ENCODE measurements at places on chromosomes 6 and 20.

DNA sequence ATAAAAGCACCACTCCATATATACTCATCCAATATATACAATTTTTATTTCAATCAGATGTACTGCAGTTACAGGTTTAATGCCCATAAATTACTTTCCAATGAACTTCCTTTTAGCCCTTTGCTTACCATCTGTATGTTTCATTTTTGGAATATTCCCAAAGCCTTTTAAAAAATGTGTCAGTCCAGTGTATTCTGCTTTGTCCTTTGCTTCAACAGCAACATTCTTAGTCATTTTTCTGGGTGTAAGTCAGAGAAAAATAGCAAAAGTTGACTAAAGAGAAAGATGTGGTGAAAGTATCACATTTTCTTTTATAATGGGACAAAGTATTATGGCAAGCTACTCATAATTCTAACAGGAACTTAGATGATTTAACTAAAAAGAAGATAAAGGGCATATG is 15.2 kb downstream of the DSE start:
- DNase-seq = no peak

DNA sequence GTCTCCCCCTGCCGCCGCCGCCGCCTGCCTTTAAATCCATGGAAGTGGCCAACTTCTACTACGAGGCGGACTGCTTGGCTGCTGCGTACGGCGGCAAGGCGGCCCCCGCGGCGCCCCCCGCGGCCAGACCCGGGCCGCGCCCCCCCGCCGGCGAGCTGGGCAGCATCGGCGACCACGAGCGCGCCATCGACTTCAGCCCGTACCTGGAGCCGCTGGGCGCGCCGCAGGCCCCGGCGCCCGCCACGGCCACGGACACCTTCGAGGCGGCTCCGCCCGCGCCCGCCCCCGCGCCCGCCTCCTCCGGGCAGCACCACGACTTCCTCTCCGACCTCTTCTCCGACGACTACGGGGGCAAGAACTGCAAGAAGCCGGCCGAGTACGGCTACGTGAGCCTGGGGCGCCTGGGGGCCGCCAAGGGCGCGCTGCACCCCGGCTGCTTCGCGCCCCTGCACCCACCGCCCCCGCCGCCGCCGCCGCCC is 474 bp downstream of the CEBPB start:
- DNase-seq = no peak

DNA sequence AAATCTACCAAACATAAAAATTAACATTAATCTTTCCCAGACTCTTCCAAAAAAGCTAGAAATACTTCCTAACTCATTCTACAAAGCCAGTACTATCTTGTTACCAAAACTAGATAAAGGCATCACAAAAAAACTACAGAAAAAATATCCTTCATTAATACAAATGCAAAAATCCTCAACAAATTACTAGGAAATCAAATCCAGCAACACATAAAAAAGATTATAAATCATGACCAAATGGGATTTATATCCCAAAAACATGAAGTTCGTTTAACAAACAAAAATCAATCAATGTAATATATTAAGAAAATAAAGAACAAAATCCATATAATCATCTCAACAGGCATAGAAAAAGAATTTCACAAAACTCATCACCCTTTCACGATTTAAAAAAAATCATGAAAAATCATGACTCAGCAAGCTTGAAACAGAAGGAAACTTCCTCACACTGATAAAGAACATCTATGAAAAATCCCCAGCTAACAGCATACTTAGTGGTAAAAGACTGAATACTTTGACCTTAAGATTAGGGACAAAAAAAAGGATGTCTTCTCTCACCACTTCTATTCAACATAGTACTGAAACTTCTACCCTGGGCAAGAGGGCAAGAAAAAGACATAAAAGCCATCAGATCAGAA is 43.2 kb downstream of the RANBP9 start:
- no peak for DNase-seq

DNA sequence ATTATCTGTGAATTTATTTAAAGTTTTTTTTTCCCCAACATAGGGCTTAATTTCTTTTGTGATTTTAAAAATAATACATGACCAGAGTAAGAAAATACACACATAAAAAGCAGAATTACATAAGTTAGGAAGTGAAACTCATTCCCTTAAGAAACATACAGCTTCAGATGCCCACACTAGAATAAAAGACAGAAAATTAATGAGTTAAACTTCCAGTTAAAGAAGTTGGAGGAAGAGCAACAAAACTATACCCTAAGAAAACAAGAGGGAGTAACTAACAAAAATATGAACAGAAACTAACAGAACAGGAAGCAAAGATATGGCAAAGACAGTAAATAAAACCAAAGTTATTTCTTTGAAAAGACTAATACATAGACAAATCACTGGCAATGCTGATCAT is 107.6 kb upstream of the CEP85L start:
- no peak for DNase-seq

- DNase-seq = no peak
Measured at GRCh38 chr6:1792989-1793388, 183.3 kb downstream of the FOXC1 start.

- no peak for DNase-seq
Measured at GRCh38 chr6:68653074-68653705, 18.1 kb downstream of the ADGRB3 start.

DNA sequence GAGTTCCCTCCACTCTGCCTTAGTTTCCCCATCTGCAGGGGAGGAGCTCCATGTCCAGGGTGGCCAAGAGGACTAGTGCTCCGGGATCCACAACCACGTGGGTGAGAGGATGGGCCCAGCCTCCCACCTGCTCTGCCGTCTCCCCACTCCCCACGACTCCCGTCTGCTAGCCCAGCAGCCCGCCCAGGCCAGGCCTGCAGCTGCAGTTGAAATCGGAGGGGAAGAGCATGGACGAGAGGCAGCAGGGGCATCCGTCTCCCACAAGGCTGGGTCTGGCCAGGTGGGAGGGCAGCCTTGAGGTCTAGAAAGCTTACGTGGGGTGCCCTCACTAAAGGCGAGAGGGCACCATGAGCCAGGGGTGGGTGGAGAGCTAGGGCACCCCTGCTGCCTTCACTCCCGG is 8.6 kb downstream of the NOL4L start:
- no peak for DNase-seq

DNA sequence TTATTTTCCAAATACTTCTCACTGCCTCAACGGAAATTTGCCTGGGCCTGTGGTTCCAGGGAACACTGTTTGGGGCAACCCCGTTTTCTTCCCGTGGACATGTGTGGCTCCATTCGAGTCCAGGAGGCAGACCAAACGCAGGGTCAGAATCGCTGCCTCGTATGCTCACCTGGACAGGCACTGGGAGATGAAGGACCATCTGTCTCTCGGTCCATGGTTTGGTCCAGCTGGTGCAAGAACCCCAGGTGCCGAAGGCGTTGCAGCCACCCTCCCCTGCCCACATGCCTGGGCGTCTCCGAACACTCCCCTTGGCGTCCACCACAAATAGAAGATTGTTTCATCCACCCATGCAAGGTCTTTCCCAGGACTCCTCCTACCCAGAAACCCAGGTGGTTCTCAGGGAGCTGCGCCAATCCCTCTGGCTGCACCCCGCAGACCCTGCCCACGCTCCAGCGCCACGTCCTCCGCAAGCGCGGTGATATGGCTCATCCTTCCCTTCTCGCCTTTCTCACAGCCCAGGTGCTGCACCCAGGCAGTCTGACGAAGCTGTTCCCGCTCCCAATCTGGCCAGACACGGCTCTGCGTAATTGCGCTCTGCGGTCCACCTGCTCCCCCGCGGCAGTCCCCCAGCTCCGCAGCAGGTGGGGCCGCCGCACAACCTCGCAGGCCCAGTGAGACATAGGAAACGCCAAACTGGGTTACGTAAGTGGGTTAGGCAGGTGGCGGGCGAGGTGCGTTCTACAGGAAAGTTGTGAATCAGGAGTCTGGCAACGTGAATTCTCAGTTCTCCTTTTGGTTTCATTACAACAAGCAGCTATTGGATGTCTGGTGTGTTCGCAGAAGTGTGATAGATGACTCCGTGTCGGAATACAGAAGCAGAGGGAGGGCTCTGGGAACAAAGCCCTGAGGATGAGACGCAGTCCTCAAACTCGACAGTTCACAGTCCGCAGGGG is 146.2 kb upstream of the ECI2 start:
- peak; percentile 73 for DNase-seq

- DNase-seq = no peak
Measured at GRCh38 chr6:150263765-150264404, 104.9 kb upstream of the IYD start.

GRCh38 chr6:139131736-139132280 is 3.1 kb upstream of the HECA start:
- no peak for DNase-seq

GRCh38 chr6:136527831-136528230 is 22.4 kb downstream of the MAP7 start:
- no peak for DNase-seq

DNA sequence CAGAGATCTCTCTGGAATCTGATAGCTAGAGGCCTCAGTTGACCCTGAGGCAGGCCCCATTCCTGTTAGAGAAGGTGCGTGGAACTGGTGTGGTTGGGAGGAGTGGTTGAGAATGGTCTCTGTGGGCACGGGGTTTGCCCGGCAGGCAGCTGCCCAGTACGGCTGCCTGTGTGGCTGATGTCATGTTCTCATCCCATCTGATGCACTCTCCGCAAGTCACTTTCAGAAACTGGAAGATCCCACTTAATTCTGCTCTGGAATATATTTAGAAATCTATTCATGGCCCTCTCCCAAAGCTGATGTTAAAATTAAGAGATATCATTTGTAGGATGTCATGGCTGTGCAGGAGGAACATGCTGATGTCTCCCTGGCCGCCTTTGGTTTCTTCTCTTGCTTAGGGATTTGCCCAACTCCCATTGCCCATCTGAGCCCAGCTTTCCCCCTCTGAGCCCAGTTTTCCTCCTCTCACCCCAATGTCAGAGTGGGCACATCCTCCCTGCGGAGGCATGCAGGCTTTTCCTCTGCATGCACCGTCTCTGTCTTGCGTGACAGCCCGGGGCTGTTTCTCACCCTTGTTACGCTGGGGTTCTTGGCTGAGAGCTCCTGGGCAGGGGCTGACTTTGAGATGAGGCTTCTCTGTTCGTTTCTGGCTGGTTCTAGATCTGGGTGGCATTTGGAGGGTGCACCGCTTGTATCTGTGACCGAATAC is 21.0 kb downstream of the PHACTR3 start:
- DNase-seq = no peak

GRCh38 chr20:9119776-9120175 is 50.9 kb downstream of the PLCB4 start:
- no peak for DNase-seq

- no peak for DNase-seq
Measured at GRCh38 chr20:62702895-62703852, 5.5 kb upstream of the NTSR1 start.

DNA sequence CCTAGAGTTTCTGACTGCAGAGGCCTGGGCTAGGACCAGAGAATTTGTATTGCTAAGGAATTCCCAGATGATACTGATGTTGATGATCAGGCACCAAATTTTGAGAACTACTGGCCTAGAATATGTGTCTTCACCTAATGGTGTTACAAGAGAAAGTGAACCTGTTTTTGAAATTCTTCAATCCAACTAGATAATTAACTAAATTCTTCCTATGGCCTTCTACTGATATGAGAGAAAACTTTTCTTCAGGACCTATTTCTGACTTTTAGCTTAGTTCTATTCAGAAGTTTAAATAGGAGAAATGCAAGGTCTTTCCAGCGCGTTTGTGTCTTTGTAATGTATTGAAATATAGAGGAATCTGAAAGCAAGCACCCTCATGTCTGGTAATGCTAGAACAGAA is 7.3 kb downstream of the NKAIN2 start:
- DNase-seq = no peak

- no peak for DNase-seq
Measured at GRCh38 chr6:132666118-132666517, 7.1 kb upstream of the TAAR1 start.

DNA sequence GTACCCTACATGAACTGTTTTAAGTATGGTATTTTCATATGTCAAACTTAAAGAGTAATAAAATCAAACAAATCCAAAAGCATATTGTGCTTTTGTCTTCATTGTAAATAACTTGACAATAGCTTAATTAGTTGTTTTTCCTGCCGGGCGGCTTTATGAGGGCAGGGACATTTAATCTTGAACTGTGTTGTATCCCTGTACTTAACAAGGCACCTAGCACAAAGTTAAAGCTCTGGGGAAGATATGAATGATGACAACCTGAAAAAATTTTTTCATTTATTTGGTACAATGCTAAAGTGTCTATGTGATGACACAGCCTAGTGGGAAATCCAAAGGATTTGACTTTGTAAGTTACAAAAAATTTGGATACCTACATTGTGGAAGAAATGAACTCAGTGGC is 502 bp upstream of the HACE1 start:
- DNase-seq = no peak

DNA sequence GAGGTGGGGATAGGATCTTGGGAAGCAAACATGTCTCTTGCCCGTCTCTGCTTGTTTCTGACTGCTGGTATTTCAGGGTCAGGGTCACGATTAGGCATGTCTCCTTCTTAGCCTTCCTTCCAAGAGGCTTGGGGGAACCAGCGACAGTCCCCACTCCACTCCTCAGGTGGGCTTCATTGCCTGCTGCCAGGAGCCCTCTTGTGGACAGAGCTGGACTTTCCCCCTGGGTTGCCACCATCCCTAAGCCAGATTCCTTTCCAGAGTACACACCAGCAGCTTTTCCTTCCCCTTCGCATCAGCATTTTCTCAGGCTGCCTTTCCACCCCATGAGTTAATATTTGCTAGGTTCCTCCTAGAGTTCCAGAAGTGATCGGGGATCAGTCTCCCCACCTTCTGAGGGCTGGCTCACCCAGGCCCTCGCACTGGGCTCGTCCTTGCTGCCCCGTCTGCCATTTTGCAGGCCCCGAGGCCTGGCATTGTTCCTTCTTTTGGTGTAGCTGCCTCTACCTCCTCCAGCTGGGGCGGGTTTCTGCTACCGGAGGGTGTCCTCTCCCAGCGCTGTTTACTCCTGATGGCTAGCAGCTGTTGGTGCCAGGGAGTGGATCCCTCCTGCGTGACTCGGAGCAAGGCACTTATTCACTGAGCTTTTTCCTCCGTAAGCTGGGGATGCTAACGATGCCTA is 8.8 kb upstream of the C20orf144 start:
- DNase-seq = peak; percentile 79

DNA sequence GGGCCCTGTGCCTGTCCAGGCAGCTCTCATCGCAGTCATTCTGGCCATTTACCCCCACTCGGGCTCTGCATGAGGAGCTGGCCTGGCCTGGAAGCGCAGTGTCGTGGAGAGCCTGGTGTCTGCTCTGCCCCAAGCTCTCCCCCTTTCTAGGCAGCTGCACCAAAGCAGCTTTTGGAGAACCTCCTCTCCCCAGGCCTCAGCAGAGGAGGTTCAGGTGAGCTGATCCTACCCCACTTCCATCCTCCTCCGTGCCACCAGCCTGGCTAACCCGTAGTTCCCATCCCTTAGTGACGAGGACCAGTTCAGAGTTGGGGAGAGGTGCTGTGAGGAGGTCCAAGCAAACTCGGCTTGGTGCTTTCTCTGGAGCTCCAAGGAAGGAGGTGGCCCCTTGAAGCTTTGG is 30.5 kb upstream of the PHACTR3 start:
- no peak for DNase-seq

DNA sequence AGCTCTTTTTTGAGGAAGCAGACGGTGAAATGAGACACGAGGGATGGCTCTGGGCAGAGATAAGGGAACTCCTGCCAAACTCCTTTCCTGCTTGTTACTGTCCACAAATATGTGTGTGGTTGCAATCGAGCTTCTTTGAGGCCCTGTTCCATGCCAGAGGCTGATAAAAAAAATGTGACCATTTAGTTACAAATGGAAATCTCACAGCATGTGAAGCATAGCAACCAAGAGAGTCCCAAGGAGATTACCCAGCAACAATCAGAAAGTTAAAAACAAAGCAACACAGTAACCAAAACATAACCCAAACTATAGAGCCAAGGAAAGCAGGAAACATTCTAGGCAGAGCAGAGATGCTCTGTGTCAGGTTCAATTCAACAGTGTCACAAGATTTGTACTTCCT is 35.4 kb upstream of the HMGN3 start:
- DNase-seq = no peak

GRCh38 chr6:138620630-138621029 is 121.3 kb upstream of the NHSL1 start:
- no peak for DNase-seq

Data from GM10248 (cell line).